A549 treated with GW870086 at 1 μM for 4 hours (cell line): ENCODE measurements at places on chromosomes 11 and 22. TPM values are rescaled to one million over a fixed set of nuclear protein-coding genes. Genes with fewer than 3 reads are reported as not detected.

Gene KLHL35
- total RNA-seq, result 0.71 to 1.5 TPM (median 1.0 TPM) in 5 replicates

Gene PANX3
- not detected in 5 replicates for total RNA-seq

Gene UPK3A
- not detected in 5 replicates for total RNA-seq

Gene CHST1
- total RNA-seq, result 1.6 to 3.0 TPM (median 2.5 TPM) in 5 replicates

Gene HEPHL1
- not detected in 5 replicates for total RNA-seq

Gene HRAS
- total RNA-seq, result 108 to 168 TPM (median 150 TPM) in 5 replicates

Gene OR2AG1
- not detected in 5 replicates for total RNA-seq

Gene MS4A15
- total RNA-seq, result not detected in 5 replicates

Gene OR52N4
- total RNA-seq, result not detected in 5 replicates

Gene TNNT3
- 0.13 to 0.16 TPM (median 0.14 TPM) in 3 of 5 replicates, not detected in the others for total RNA-seq

Gene P2RX6
- total RNA-seq, result 0.58 to 1.2 TPM (median 0.79 TPM) in 5 replicates

Gene OR51E2
- not detected in 5 replicates for total RNA-seq

Gene C11orf97
- not detected in 5 replicates for total RNA-seq

Gene DDI1
- total RNA-seq, result not detected in 5 replicates

Gene C11orf58
- 178 to 255 TPM (median 182 TPM) in 5 replicates for total RNA-seq

Gene SYT12
- 17.9 to 29.6 TPM (median 25.7 TPM) in 5 replicates for total RNA-seq

Gene MS4A3
- total RNA-seq, result not detected in 5 replicates

Gene PHOX2A
- not detected in 5 replicates for total RNA-seq

Gene OR51A2
- total RNA-seq, result not detected in 5 replicates
